ENCODE measurements at places on chromosomes 6 and 20. TPM values are rescaled to one million over a fixed set of nuclear protein-coding genes. Genes with fewer than 3 reads are reported as not detected.

GRCh38 chr20:34892671-34893070, 16.3 kb downstream of the ACSS2 start:
- DNase-seq = no peak

GRCh38 chr6:167134448-167135328, 11.8 kb downstream of the CCR6 start:
- no peak for DNase-seq

DNA sequence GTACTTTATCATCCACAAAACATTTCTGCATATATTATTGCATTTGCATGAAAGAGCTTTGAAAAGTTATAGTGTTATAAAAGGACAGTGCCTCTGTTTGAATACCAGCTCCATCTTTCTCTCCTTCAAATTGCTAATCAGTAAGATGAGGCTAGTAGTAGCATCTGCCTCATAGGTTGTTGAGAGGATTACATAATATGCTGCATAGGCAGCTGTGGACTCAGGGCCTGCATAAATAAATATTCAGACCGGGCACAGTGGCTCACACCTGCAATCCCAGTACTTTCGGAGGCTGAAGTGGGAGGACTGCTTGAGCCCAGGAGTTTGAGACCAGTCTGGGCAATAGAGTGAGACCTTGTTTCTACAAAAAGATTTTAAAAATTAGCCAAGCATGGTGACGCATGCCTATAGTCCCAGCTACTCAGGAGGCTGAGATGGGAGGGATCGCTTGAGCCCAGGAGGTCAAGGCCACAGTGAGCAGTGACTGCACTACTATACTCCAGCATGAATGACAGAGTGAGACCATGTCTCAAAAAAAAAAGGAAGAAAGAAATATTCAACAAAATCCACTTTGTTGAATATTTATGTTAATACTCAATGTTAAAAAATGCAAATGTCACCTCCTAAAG, 18.3 kb upstream of the SEC63 start:
- DNase-seq = peak; percentile 57

DNA sequence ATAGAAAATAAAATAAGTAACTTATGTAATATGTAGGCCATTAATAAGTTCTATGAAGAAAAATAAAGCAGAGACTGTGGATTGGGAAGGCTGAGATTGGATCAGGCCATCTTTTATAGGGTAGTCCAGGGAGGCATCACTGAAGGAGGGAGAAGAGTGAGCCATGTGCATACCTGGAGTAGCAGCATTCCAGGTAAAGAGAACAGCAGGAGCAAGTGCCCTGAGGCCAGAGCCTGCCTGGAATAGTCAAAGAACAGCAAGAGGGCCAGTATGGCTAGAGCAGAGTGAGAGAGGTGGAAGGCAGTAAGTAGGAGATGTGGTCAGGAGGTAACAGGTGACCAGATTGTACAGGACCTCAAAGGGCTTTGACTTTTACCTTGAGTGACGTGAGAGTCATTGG, 112.1 kb downstream of the EPM2A start:
- no peak for DNase-seq

GRCh38 chr6:85323435-85324040, 126.3 kb upstream of the NT5E start:
- peak; percentile 72 for DNase-seq

DNA sequence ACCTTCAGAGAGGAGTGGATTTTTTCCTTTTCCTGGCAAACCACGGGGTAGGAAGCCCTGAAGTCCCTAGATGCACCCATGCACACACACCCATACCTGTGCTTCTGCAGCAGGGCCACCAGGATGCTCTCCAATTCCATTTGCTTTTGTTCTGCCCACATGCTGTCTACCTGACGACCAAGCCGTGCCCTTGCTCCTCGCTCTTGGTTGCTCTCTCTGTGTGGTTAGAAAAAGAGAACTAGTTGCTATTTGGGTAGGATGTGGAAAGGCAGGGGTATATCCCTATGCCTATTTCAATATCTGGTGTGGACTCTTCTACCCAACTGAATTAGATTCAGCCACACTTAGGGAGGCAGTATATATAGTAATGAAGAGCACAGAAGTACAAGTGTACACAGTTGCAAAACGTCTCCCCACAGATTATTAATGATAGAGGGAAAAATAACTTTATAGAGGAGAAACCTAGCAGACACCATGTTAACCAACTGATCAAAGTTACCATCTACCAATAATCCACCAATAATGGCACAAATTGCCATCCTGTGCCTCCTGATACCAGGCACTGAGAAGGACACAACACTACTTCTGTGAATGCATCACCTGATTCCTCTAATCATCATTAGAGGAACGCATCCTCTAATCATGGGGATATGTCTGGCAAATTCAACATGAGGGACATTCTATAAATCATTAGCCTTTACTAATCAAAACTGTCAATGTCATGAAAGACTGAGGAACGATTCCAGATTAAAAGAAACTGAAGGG, 7.3 kb downstream of the GHRH start:
- no peak for DNase-seq

The BPI gene
- not detected for total RNA-seq

DNA sequence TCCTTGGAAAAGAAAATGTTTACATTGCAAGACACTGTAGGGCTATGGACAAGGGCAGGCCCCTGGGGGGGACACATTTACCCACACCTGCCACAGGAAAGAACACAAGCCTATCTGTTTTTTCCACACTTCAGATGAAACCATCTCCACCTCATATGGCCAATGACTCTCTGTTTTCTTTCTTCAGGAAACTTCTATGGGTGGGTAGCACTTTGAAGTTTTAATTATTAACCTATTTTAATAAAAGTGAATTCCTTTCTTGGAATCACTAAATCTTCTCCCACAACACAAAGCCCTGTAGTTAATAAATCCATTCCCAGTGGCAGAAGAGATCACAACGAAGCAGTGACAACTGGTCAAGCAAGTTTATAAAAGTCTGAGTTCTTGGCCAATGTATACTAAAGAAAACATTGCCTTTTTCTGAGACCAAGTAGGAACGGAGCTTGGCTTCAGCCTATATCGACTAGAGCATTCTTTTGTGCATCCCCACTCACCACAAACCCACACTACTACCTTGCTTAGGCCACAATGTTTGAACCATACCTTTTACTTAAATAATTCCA, 125.1 kb upstream of the CARMIL1 start:
- no peak for DNase-seq

GRCh38 chr6:45626087-45626891, 248.6 kb upstream of the SUPT3H start:
- no peak for DNase-seq

DNA sequence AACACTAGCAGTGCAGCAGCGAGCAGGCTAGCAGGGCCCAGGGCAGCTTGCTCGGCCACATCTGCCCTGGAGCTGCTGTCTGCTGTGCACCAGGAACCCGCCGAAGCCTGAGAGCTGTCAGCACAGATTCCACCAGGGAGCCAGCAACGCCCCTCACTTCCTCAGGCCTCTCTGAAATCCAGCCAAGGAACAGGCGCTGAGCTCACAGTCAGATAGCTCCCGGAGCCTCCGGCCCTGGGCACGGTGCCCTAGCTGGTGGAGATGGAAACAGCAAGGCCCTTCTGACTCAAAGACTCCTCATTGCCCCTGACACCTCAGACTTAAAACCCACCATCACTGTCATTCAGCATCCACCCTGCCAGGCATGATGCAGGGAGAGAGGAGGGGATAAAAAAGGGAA, 839.4 kb downstream of the MAFB start:
- no peak for DNase-seq

DNA sequence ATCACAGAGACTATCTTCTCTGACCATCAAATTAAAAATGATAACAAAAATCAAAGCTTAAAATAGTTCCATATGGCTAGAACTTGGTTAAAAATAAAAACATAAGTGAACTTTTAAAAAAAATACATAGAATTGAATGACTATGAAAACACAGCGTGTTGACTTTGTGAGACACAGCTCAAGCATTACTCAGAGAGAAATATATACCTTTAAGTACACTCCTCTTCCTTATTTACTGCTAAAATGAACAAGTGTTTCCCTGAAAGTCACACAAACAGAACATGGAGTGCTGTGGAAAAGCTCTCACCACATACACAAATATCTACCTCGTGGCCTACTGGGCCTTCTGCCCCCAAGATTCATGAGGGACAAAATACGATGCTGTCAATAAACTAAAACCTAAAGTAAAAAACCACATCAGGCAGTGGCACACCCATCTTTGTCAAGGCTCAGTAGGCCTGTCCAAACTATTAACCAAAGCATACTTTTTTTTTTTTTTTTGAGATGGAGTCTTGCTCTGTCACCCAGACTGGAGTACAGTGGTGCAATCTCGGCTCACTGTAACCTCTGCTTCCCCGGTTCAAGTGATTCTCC, 7.5 kb downstream of the FAXC start:
- no peak for DNase-seq

DNA sequence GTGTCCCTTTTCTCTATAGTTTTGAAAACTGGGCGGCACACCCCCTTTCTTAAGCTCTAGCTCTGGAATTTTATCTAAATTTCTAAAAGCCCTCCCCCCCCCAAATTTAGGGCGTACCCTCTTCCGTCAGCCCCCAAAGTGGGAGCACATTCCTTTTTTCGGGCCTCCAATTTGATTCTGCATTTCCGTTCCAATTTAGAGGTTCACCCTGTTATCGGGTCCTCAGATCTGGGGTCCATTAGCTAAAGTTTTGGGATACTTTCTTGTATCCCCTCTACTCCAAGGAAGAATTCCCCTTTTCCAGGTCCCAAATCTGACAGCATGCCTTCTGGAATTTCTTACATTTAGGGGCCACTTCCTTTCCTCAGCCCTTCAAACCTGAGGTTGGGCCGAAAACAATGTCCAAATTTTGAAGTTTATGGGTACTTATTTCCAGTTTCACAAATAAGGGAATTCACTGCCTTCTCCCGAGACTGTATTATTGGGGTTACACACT, 796 bp downstream of the PHF20 start:
- DNase-seq = no peak

DNA sequence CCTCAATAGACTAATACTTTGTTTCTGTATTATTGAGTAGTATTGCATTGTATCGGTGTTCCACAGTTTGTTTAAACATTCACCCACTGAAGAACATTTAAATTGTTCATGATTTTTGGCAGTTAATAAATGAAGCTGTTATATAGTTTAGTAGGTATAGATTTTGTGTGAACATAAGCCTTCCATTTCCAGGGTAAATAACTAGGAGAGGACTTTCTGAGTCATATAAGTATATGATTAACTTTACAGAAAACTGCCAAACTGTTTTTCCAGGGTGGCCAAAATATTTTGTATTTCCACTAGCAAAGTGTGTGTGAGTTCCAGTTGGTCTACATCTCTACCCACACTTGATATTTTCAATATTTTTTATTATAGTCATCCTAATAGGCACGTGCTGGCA, 70.0 kb upstream of the MLIP start:
- DNase-seq = no peak

DNA sequence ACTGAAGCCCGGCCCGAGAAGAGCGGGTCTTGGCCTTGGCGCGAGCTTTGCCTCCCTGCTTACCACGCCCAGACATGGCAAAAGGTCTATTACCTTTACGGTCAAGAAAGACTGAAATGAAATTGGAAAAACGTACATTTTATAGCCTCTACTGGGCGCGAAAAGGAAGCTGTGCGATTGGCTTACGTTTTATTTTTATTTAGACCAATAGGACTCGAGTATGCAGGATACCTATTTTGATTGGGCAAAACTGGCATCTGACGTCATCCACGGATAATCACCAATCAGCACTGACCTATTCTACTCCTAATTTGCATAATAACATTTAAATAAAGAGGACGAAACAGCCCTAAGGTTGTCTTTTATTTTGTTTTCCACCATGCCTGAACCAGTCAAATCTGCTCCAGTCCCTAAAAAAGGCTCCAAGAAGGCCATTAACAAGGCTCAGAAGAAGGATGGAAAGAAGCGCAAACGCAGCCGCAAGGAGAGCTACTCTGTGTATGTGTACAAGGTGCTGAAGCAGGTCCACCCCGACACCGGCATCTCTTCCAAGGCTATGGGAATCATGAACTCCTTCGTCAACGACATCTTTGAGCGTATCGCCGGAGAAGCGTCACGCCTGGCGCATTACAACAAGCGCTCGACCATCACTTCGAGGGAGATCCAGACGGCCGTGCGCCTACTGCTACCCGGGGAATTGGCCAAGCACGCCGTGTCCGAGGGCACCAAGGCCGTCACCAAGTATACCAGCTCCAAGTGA, 97.4 kb downstream of the OR2B2 start:
- peak; percentile 92 for DNase-seq

DNA sequence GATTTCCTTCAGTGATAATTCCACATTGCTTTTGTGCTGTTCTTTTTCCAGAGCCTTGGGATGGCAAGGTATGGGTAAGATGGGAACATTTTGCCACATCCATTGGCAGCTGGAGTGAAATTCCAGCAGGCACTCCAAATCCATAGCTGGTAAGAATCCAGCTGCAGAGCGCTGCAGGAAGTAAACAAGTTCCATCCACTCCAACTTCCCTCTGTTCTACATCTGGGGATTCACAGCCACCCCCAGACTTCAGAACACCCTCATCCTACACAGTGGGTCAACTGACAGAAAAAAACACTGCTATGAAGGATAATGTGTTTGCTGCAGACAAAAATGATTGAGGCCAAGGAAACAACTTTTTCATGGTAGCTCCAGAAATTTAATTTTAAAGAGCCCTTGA, 747.8 kb downstream of the MAFB start:
- no peak for DNase-seq

- DNase-seq = no peak
Measured at GRCh38 chr6:36499918-36500317, 47.4 kb downstream of the STK38 start.

The FAM184A gene
- total RNA-seq = 18.0 TPM

DNA sequence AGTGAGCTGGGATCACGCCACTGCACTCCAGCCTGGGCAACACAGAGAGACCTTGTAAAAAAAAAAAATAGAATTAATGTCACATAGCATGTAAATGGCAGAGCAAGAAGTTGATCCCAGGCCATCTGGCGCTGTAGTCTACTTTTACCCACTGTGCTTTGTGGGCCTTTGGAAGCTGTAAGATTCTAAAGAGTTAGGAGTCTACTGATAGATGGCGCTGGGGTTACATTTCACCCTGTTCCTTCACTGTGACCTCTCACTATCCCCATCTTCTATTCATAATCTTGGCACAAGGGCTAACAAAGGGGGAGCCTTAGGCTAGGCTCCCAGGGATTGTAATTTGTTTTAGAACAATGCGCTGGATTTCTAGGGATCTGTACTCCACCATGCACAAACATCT, 24.4 kb downstream of the SIRPD start:
- no peak for DNase-seq

The UBD gene
- 172 TPM for total RNA-seq
